ENCODE measurements at places on chromosomes 2 and 18.

DNA sequence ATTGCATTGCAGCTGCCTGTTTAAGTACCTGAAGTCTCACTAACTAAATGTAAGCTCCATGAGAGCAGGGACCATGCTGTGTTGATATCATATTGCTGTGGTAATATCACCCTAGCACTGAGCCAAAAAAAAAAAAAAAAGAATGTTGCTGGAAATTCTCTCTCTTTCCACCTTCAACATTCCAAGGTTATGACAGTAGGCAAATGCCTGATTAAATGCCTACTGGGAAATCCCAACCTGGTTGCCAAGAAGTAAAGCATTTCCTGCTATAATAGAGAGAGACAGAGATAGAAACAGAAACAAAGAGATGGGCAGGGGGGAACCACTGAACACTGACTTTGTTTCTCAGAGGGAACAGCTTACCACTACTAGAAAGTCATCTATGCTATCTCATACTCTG lies 1604.2 kb downstream of the LRP1B start:
- DNase-seq, result no peak

DNA sequence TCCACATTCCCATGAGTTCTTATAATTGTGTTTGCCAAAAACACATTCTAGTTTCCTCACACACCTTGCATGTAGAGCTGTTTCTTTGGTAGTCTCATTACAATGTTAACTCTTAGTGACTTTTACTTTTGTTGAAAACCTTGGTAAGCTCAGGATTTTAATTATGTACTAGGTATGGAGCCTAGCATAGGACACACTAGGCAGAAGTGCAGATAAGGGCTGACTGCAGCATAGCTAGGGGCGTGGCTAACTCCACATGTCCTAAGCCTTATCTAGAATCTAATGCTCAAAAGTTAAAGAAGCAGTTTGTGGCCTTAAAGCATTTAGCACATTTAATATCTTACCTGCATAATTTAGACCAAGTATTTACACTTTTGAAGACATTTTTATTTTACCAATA lies 153.7 kb upstream of the FBXO11 start:
- no peak for DNase-seq

DNA sequence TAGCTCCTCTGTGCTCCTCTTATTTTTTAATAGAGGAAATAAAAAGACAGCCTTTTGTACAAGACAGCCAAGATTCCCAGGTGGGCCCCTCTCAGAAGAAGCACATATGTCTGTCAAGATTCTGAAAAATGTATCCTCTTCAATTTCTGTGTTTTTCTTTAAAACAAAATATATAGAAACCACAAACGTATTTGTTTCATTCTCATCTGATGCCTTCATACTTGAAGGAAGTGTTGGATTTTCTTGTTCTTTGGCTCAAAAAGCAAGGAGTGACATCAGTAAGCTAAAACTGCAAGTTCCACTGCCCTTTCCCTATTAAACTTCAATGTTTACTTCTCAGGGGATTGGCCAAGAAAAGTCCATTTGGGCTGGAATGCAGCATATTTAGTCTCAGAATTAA lies 193.8 kb upstream of the OSR1 start:
- no peak for DNase-seq

DNA sequence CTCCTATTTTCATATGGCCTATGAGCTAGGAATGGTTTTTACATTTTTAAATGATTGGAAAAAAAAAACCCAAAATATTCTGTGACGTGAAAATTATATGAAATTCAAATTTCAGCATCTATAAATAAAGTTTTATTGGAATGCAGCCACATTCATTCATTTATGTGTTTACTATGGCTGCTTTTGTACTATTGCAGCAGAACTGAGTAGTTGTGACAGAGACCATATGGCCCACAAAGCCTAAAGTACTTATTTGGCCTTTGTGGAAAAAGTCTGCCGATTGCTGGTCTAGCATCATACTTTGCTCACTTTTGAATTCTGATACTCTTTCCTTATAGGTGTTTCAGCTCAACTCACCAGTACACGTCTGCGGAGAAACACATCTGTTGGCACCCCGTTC lies 39.0 kb downstream of the MYO3B start:
- DNase-seq, result no peak

DNA sequence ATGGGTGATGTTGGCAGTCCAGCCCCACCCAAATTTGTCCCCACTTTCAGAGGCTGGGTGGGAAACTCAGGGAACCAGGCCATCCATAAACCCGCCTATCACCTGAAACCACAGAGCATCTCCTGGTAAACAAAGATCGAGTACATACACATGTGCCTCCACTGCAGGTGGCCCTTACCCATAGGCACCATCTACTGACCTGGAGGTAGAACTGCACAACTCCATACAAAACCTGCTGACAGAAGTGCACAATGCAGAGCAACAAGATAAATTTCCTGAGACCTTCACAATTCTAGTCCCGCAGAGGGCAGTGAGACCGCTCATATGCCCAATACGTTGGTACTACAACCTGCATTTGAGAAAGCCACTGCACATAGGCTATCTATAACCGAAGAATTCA lies 856.3 kb downstream of the SUCLG1 start:
- no peak for DNase-seq

- no peak for DNase-seq
Measured at GRCh38 chr2:151716721-151717120, 17.6 kb downstream of the NEB start.

DNA sequence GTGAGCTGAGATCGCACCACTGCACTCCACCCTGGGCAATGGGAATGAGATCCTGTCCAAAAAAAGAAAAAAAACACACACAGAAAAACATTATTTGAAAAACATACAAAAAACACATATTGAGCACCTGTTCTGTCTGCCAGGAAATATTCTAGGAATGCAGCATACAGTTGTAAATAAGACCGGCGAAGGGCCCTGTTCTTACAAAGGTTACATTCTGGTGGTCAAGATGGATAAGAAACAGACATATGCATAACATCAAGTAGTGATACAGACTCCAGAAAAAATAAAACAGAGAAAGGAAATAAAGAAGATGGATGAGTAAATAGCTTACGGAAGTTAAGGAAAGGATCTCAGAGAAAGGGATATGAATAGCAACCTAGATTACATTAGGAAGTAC lies 159.8 kb downstream of the GALNT3 start:
- no peak for DNase-seq

- no peak for DNase-seq
Measured at GRCh38 chr2:96669539-96670215, 27.1 kb downstream of the FER1L5 start.

DNA sequence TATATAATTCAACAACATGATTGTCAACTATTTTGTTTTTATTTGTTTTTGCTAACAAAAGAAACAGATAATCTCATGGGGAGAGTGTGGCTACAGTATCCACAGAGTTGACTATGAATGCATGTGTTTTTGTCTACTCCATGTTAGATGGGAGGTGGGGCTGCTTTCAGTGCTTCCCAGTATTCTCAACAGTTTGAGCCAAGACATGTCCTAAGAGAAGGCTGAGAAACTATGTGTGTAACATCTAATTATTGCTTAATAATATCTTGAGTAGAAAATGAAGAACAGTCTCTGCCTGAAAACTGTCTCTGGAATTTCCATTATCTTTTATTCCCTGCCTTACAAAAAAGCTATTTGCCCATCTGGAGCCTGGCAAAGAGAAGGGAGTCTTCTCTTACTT lies 178.8 kb upstream of the MMADHC start:
- no peak for DNase-seq

DNA sequence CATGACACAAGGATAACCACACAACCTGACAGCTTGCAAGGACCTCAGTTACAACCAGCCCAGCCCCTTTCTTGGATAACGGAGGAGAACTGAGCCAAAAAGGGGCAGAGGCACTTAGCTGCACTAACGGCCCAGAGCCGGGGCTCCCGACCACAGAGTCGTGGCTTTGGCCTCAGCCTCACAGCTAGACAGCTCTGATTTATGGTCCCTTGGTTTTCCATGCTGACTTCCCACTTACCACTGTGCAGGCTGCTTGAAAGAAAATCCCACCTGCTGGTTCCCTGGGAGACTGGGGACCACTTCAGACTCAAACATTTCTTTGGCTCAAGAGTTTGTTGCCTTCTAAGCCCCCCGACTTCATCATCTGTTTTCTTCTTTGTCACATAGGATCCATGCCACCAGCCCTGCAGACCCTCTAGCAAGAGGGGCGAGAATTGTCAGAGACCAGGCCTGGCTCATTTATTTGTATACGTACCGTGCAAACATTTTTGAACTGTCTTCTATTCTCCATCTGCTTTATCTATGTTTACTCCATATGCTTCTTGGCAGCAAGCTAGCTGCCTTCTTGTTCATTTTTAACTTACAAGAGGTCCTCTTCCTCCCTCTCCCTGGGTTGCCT lies 352.6 kb upstream of the MYT1L start:
- peak; percentile 88 for DNase-seq

DNA sequence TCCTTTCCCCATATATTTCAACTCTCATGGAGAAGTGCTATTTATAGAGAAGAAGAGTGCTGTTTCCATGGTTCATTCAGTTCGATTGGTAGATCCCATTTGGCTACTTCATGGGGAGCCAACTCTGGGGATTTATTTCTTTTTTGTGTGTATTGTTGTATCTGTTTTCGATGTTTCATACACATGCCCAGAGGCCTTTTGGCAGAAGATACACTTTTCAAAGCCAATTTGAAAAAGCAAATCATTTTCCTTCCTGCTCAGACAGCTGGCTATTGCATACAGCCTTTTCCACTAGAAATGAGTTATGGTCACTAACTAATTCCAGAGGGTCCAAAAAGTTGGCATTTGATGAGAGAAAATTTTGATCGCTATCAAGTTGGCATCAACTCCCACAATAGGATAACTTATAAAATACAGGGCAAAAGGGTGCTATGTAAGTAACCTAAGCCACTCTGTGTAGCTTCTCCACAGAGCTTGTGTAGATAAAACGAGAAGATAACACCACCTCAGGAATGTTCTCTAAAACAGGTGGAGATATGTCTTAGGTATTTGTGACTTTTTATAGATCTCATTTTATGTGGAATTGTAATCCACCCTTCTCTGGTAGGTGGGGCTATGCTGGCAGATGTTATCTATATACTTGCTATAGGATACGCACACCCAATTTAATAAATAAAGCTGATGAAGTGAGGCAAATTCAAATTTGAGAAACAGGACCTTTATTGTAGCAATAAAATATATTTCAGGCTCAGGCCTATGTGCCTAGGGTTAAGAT lies 798.5 kb downstream of the SATB2 start:
- no peak for DNase-seq

- DNase-seq, result peak; percentile 94
Measured at GRCh38 chr2:175804122-175804521, 197.9 kb downstream of the LNPK start.

DNA sequence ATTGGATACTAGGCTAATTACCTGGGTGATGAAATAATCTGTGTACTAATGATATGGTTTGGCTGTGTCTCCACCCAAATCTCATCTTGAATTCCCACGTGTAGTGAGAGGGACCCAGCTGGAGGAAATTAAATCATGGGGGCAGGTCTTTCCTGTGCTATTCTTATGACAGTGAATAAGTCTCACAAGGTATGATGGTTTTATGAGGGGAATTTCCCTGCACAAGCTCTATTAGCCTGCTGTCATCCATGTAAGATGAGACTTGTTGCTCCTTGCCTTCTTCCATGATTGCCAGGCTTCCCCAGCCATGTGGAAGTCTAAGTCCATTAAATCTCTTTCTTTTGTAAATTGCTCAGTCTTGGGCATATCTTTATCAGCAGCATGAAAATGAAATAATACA lies 394.1 kb upstream of the SYT4 start:
- no peak for DNase-seq

GRCh38 chr2:133338224-133338623 lies 230.0 kb downstream of the NCKAP5 start:
- DNase-seq, result no peak

DNA sequence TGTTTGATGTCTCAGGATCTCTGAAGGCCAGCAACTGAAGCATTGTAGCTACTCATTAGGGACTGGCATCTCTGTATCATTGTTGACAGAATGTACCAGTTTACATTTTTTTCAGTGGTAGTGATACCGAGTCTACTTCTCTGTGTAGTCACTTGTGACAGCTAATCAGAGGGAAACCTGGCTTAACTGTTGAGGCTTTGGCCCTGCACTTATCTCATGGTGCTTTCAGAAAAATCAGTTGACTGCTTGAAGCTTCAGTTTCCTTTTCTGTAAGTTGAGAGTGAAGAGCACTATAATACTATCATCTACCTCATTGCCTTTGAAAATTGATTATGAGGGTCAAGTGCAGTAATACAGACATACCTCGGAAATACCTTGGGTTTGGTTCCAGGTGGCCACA lies 90.0 kb downstream of the COMMD1 start:
- DNase-seq, result no peak

- peak; percentile 54 for DNase-seq
Measured at GRCh38 chr18:6414118-6414722, 491 bp downstream of the L3MBTL4 start.

- DNase-seq, result no peak
Measured at GRCh38 chr2:70173520-70173919, 17.3 kb downstream of the C2orf42 start.

DNA sequence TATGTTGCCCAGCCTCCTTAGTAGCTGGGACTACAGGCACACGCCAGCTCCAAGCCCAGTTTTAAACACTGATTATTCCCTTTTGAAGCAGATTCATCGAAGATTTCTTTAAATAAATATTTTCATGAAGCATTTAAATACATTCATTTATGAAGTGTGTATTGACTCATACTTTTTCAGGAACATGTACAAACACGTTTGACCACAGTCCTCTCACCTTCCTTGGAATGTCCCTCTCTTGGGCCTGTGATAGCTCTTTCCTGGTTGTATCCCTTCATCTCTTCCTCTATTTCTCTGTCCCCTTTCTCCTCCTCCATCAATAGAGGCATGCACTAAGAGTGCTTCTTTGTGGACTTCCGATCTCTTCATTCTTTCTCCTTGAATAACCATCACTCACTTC lies 2.5 kb downstream of the PSTPIP2 start:
- DNase-seq, result no peak
